ENCODE measurements at places on chromosomes 3 and 15. TPM values are rescaled to one million over a fixed set of nuclear protein-coding genes. Genes with fewer than 3 reads are reported as not detected.

Gene IGF1R
- 17.7 TPM for total RNA-seq

Gene RBPMS2
- under 0.01 TPM for total RNA-seq

Gene KBTBD8
- total RNA-seq, result 2.0 TPM

Gene PARP3
- total RNA-seq, result 20.4 TPM

Gene CDC25A
- total RNA-seq, result 2.3 TPM

Gene CACNA2D2
- not detected for total RNA-seq

Gene ITIH3
- total RNA-seq, result 0.65 TPM

Gene CAMK2N2
- total RNA-seq, result 0.65 TPM

Gene UCN2
- 1.6 TPM for total RNA-seq

Gene COL6A6
- 0.18 TPM for total RNA-seq

Gene PAK6
- 0.16 TPM for total RNA-seq
